Activated T-cell treated with anti-CD3 and anti-CD28 coated beads for 24 hours (primary cell): ENCODE measurements at places on chromosomes 7 and 10.

DNA sequence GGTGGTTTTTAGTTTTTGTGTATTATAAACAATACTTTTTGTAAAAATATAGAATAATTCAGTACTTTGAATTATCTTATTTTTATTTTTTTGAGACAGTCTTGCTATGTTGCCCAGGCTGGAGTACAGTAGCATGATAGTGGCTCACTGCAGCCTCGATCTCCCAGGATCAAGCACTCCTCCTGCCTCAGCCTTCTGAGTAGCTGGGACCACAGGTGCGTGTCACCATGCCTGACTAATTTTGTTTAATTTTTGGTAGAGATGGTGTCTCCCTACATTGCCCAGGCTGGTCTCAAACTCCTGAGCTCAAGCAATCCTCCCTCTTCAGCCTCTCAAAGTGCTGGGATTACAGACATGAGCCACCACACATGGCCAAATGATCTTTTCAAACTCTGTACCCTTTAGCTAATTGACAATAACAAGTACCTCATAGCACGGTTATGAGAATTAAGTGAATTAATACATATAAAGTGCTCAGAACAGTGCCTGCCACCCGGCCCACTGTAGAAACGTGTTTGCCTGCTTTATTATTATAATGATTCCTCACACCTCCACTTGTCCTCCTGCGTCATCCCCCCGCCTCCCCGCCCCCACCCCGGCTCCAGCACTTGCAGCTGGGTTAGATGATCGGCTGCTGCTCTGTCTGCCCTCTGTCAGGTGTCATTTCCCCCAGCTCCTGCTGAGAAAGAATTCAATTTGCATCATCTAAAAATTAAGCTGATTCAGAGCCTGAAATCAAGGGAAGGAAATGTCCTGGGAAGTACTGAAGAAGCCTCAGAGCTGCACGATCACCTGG is 53.6 kb upstream of the NRF1 start:
- no peak for DNase-seq

DNA sequence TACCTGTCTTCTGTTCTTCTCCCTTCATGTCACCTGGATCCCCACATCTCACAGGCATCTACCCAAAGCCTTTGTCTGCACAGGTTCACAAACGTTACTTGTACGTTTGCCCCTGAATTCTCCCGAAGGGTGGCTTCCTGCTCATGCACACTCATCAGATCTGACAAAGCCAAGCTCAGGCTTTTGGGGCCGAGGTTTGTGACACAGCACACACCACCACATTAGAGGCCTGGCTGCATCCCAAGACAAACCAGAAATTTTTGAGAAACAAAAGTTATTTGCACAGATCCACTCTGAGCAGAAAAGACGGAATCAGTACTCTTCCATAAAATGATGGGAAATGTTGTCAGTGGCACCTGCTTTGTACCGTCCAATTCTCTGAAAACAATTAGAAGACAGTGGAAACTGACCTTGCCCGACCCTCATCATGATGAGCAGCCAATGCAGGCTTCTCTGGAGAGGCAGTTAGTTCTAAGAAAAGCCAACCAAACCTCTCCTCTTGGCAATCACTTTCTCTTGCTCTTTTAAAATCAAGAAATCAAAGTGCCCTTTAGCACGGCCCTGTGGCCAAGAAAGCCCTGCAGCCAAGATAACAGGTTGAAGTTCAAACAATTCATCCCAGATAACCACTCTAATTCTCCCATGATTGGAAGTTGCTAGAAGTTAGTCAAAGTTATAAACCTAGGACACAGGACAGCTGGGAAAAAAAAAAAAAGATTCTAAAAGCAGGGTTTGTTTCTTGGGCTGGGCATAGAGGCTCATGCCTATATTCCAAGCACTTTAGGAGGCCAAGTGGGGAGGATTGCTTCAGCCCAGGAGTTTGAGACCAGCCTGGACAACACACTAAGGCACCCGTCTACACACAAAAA is 13.6 kb upstream of the SVIL start:
- no peak for DNase-seq

GRCh38 chr7:152511736-152512135 is 75.9 kb upstream of the KMT2C start:
- no peak for DNase-seq

- DNase-seq = no peak
These were observed 133.8 kb upstream of the YAE1 start for GRCh38 chr7:39432368-39432767.

GRCh38 chr7:132377015-132377414 is 199.3 kb downstream of the PLXNA4 start:
- DNase-seq = no peak

DNA sequence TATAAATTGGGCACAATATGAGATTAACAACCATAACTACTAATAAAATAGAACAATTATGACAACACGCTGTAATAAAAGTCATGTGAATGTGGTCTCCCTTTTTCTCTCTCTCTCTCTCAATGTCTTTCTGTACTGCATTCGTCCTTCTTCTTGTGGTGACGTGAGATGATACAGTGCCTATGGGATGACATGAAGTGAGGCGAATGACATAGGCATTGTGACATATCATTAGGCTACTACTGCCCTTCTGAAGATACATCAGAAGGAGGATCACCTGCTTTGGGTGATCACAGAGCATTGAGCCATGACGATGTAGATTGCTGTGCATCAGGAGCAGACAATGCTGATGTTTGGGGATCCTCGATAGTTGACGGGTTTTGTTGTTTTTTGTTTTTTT is 171.6 kb downstream of the HERPUD2 start:
- DNase-seq = no peak

DNA sequence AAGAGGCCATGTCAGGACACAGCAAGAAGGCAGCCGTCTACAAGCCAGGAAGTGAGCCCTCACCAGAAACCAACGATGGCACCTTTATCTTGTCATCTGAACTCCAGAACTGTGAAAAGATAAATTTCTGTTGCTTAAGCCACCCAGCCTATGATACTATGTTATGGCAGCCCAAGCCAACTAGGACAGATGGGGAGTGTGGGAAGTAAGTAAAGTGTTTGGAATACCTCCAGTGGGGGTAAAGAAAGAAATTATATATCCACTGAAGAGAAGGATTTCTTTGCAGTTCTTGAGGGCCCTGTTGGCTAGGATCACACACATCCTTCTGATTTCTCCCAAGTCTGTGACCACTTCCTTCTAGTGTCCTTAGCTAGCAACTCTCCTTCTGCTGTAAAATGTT is 384.4 kb downstream of the TNS3 start:
- no peak for DNase-seq

DNA sequence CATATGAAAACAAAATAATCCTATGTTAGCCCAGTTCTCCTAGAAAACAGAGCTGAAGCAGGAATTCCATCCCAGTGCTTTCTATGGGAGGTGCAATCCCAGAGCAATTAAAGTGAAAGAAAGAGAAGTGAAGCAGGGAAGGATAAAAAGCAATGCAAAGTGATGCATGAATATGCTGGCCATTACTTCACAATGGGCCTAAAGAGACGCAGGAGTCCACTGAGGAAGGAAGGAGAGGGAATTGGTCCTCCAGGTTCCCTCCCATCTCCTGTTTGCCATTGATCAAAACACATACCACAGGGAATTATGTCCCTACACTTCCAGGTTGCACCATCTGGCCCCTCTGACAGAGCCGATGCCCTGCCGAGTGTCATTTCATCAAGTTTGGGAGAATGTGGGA is 392.2 kb upstream of the NFE2L3 start:
- no peak for DNase-seq

DNA sequence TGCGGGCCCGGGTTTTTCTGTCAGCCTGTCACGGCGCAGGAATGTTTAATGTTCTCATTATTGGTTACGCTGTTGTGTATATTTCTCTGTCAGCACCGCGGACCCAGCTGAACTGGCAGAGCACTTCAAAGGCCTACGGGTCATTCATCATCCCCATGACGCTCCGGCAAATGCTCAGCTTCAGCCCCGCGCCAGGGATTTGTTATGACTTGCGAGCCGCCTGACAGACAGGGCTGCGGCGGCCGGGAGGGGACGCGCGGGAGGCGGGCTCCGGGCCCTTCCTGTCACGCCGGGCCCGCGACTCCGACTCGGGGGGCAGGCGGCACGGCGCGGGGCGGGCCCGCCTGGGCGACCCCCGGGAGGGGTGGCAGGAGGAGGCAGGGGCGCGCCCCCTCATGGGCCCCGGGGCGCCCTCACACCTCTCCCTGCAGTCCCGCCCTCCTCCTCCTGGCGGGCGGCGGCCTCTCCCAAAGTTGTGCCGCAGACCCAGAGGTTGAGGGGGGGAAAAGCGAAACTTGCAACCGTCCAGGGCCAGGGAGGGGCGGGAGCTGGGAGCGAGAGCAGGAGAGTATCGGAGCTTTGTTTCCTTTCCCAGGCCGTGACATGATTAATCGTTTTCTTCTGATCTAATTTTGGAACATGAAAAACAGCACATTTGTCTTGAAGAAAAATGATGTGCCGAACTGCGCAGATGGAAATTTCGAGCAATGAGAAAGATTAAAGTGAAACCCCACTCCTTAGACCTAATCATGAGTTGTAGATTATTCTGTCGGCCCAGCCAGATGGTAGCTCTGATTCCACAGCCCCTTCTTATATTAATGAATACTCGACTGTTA is 59.3 kb upstream of the COMTD1 start:
- DNase-seq = peak; percentile 48

DNA sequence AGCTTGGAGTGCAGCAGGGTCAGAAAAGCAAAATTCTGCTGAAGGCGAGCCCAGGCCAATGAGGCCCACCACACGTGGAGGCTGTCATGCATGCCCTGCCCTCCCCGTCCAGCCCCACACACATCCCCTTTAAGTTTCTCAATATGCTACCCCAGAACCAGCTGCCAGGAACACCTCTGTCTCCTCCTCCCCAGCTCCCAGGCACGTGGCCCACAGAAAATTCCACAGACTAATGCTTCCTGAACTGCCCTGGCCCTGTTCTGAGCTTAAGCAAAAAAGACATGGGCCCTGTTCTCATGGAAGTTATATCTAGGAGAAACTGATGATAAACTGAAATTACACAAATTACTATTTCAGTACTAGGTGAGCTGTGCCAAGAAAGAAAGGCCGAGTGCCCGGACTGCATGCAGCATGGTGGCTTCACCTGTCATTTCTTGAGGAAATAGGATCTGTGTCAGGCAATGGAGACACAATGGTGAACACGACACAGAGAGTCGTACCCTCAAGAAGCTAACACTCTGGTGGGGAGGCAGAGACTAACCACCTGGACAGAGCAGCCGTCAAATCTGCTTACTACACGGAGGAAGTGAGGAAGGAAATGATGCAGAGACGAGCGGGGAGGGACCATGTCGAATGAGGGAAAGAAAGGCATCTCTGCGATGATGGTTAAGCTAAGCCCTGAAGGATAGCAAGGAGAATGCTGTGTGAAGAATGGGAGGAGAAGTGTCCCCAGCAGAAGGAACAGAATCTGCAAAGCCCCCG is 44.5 kb downstream of the PODXL start:
- no peak for DNase-seq

DNA sequence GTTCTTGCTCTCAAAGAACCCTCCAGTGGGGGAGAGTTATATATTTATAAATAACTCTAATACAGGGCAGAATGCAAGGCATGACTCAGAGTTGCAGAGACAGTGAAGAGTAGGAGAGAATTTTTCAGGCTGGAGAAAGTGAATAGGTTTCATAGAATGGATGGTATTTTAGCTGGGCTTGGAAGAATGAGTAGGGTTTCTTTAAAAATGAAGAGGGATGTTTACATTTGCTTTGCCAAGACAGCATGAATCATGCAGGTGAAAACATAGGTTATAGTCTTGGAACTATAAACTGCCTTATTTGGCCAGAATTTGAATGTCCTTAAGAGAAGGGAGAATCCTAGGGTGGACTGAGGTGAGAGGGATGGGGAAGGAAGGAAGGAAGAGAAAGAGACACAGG is 124.8 kb downstream of the CPED1 start:
- DNase-seq = no peak

DNA sequence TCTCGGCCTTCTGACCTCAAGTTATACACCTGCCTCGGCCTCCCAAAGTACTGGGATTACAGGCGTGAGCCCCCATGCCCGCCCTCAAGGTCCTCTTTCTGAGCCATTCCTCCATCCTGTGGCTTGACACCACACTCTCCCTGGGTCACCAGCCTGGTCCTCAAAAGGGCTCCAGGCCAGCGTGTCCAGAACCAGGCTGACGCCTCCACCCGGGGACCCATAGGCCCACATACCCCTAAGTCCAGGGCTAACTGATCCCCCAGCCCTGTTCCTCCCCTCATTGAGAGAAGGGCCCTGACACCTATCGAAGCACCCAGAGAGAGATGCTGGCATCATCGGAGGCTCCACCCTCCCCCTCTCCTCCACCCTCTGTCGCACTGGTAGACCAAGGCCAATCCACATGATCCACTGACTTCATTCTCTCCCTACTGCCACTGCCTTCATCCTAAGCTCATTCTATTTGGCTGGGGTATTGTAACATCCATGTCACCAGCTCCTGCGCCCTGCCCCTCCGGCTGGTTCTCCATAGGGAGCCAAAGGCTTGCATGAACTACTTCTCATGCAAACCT is 46.7 kb downstream of the TMEM270 start:
- DNase-seq = no peak

DNA sequence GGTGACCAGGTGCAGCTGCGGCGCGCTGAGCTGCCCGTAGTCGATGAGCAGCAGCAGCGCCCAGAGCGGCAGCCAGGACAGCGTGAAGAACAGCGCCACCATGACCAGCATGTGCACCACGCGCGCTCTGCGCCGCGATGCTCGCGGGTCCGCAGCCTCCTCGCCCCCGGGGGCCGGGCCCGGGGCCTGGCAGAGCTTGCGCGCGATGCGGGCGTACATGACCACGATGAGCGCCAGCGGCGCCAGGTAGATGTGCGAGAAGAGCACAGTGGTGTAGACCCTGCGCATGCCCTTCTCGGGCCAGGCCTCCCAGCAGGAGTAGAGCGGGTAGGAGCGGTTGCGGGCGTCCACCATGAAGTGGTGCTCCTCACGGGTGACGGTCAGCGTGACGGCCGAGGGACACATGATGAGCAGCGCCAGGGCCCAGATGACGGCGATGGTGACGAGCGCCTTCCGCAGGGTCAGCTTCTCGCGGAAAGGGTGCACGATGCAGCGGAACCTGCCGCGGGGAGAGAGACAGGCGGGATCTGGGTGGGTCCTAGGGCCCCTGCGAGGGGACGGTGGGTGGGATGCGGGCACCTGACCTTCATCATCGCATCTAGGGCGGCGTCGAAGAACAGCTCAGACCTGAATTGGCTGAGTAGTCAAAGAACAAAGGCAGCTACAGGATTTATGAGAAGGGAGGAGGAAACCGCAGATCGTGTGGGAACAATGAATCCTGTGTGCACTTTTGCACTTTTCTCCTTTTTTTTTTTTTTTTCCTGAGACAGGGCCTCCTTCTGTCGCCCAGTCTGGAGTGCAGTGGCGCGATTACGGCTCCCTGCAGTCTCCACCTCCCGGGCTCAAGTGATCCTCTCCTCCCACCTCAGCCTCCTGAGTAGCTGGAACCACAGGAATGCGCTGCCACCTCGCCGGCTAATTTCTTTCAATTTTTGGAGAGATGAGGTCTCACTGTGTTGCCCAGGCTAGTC is 22.4 kb upstream of the PPA1 start:
- no peak for DNase-seq

DNA sequence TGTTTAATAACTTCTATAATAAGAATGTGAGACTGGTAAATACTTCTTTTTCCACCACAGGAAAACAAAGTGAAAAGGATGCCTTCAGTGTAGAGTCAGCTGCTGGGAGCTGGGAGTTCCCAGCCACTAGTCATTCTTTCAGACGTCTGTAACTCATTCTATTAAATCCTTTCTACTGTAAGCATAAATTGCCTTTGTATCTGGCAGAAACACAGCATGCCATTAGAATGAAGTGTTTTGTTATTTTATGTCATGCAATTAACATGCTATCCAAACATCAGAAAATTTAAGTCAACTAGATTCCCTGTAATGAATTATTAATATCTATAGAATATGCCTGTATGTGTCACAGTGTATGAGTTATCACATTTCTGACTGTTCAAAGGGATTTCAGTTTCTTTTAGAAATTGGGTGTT is 14.3 kb downstream of the BPGM start:
- no peak for DNase-seq

- no peak for DNase-seq
These were observed 354.5 kb downstream of the TFEC start for GRCh38 chr7:115676080-115676479.
